ENCODE measurements at places on chromosomes 7 and 10. TPM values are rescaled to one million over a fixed set of nuclear protein-coding genes. Genes with fewer than 3 reads are reported as not detected.

Gene SLC29A4
- 8.5 TPM for total RNA-seq

- peak; percentile 58 for DNase-seq
Observed at GRCh38 chr7:21261627-21262594, 166.0 kb upstream of the SP4 start.

DNA sequence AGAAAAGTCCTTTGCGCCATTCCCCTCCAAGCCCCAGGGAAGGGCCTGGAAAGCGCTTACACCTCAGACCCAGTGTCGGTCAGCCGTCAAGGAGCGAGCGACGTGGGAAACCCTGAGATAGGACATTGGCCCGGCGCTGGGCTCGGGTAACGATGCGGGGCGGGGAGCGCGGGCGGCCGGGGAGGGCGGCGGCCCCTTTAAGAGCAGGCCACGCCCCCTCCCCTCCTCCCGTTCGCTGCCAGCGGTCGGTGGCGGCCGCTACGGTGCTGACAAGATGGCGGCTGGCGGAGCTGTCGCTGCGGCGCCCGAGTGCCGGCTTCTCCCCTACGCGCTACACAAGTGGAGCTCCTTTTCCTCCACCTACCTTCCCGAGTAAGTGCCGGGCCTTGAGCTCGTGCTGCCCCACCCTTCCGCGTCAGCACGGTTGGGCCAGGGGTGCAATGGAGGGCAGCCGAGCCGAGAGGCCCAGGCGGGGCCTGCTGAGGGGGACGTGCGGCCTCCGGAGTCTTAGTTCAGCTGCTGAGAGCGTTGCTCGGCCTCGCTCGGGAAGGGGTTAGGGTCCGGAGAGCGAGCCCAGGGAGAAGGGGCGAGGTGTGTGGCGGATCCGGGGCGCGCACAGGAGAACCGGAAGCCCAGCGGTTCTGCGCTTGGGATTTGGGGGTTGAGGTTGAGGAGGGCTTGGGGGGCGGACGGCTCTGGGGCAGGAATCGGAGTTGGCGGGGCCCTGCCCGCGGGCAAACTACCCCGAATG lies at the start of gene MKLN1:
TSS of gene MKLN1 (plus strand) at position 251 of the 751 bp plus-strand sequence. CDS start at position 275, 24 bp downstream.
- DNase-seq, result peak; percentile 95

- no peak for DNase-seq
Observed at GRCh38 chr10:33254556-33255160, 79.8 kb downstream of the NRP1 start.

DNA sequence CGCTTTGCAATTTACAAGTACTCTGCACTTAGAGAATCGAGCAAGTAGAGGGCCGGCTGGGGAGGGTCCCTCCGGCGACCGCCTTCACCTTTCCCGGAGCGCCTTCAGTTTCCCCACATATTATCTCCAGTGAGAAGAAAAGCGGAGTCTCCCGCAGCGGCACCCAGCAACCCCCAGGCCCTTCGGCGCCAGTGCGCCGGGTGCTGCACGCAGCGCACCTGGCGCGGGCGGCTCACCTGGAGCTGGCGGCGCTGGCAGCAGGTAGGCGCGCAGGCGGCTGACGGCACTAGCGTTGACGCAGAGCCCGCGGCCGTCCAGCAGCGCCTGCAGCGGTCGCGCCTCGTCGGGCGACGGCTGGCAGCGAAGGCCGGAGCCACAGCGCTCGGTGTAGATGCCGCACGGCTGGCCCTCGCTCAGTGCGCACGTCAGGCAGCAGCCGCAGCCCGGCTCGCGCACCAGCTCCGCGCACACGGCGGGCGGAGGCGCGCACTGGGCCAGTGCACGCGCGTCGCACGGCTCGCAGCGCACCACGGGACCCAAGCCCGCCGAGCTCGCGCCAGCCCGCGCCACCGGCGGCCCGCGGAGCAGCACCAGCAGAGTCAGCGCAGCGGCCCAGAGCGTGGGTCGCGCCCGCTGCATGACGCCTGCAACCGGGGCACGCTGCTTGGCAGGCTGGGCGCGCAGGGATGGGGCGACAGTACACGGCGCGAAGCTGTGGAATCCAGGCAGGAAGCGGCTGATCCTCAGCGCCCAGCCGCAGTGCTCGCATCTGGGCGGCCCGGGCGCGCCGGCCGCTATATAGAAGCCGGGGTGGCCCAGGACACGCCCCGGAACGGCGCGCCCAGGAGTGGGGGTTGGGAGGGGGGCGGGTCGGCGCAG lies at the start of gene IGFBP3:
TSS of gene IGFBP3 (minus strand) at position 771 of the 879 bp plus-strand sequence. CDS start at position 639, 132 bp downstream.
- no peak for DNase-seq
